Stimulated activated CD8-positive, alpha-beta memory T cell treated with anti-CD3 and anti-CD28 coated beads, Interleukin-7, amount 100 ng/mL, for 4 hours (primary cell): ENCODE measurements at places on chromosomes 12 and 14.
A peak's percentile ranks its signal among the peaks of the same experiment; 100 is the strongest.

DNA sequence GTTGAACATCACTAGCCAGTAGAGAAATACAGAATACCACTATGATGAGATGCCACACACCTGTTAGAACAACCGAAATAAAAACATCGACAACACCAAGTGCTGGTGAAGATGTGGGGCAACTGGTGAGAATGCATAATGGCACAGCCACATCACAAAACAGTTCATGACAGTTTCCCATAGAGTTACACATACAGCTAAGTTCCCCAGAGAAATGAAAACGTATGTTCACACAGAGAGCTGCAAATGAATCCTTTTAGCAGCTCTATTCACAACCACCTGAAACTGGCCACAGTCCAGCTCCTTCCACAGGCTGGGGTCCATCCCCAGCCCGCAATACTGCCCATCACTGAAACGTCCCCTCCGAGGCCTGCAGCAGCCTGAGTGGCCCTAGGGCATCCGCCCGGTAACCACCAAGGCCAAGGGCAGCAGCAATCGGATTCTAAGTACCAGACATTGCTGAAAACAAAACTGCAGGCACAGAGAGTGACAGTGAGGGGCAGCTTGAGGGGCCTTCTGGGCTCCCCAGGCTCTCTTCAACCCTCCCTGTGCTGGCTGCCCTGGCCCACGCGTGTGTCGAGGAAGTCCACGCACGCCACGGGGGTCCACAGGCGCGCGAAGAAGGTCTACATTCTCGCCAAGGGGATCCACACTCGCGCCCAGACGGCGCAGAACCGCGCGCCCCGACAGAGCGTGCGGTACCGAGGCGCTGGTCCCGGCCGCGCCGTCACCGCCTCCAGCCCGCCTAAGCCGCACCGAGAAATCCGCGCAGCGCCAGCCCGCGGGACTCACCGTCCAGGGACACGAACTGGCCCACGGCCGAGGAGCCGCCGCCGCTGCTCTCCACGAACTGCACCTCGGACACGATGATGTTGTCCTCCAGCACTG is 903 bp downstream of the BRF1 start:
- DNase-seq, result no peak

- DNase-seq, result no peak
Observed at GRCh38 chr12:90235642-90236041, 527.0 kb upstream of the ATP2B1 start.

DNA sequence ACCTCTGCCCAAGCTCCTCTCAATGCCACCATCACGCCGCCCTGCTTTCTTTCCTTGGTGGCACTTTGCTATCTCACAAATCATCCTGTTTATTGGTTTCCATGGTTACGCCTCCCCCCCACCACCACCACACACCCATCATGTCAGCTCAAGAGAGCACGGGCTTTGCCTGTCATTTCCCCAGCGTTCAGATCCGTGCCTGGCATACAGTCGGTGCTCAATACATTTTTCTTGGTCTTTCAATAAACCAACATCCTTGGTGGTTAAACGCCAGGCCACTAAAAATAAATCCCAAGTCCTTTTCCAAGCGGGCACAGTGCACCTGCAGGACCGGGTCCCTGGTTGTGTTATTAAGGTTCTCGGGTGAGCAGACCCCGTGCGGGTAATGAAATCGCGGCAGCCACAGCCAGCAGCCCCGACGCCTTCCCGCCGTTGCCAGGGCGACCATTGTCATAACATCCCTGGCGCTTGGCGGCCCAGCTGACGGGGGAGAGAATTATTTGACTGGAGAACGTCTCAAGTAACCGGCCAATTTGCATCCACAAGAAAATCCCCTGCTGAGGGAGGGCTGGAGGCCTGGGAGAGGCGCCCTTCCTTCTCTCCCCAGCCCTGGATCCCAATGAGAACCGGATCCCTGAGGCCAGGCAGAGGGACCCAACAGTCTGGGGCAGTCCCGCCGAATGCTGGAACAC is 92.9 kb downstream of the KSR2 start:
- DNase-seq, result no peak

DNA sequence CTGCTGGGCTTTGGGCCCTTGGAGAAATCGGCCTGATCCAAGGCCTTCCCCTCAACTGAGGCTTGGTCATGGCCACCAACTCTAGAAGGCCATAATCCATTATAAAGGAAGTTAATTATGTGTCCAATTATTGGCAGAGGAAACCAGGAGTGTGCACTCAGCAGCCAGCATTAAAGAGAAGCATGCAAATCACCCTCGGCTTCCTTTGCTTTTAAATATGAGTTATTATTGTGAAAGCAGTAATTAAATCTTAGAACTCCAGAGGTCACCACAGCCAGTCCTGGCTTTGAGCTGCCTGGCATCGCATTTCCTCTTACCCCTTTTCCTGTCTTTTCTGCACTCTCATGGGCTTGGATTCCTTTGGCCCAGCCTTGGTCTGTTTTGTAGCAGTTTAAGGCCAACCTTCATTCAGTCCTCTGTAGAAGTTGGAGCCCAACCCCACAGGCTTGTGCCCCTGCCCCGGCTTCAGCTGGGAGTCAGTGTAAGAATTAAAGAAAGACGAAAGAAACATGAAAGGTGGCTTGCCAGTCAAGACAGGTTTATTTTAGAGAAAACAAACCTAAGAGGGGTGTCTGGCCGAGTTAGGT is 14.7 kb upstream of the KRT86 start:
- no peak for DNase-seq

GRCh38 chr12:57127726-57128518 is at the start of gene LRP1:
LRP1 (plus strand) TSS chr12:57128483; CDS start chr12:57128965, 482 bp downstream.
- peak; percentile 71 for DNase-seq

- peak; percentile 6 for DNase-seq
Observed at GRCh38 chr14:22112004-22112403, 438.4 kb upstream of the OR4E1 start.

DNA sequence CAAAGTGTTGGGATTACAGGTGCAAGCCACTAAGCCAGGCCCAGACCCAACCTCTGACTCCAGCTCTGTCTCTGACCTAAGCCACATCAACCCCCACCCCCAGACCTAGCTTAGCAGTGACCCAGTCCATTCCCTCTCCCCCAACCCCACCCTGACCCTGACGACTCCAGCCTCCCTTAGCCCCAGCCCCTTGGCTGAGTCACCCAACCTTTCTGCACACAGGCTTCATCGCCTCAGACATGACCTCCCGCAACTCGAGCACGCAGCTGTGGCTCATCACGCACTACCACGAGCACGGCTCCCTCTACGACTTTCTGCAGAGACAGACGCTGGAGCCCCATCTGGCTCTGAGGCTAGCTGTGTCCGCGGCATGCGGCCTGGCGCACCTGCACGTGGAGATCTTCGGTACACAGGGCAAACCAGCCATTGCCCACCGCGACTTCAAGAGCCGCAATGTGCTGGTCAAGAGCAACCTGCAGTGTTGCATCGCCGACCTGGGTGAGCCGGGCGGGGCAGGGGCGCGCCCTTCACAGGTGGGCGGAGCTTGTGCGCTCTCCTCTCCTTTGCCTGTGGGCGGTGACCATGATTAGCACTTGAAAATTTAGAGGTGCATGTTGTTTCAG is 7.8 kb downstream of the ACVRL1 start:
- no peak for DNase-seq

DNA sequence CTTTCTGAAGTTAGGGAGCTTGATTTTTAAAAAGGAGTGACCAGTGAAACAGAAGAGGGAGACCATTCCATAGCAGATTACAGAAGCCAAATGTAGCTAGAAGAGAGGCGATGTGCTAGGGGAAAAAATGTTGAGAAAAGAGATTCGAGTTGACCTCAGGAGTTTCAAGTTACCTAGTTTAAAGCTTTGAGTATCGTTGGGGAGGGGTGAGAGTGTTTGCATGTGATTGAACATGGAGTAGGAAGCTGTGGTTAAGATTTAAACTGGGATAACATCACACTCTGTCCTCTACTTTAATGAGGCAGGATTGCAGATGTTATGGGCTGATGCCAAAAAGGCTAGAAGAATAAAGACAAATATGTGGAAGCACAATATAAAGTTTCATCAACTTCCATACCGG is 3.7 kb downstream of the LETMD1 start:
- no peak for DNase-seq

GRCh38 chr12:57697076-57697475 is 3.1 kb downstream of the OS9 start:
- no peak for DNase-seq

- DNase-seq, result no peak
Observed at GRCh38 chr12:124380796-124381455, 86.0 kb downstream of the RFLNA start.

GRCh38 chr14:55530464-55530863 is 49.5 kb upstream of the KTN1 start:
- no peak for DNase-seq

DNA sequence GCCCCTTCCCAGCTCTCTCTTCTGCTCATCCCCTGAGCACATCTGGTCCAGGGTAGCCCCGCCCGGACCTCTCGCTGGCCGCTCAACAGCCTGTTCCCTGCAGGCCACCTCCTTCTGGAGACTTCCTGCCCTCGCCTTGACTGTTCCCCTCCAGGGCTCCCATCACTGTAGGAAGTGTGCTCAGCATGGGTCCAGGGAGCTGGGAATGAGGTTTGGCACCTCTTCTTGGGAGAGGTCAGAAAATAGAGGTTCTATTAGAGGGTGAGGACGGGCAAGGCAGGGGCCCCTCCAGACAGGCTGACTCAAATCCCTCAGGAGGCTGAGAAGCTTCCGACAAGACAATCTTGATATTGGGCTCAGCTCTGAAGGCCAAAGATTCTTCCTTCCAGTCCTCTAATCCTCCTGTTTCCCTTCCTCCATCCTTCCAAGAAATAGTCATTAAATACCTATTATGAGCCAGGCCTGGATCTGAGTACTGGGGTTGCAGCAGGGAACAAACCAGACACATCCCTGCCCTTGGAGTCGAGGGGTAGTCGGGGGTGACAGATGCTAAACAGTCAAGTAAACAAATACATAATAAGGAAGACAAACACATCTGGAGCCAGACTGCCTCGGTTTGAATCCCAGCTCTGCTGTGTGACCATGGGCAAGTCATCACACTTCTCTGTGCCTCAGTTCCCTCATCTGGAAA is 30.6 kb downstream of the CMKLR1 start:
- no peak for DNase-seq

DNA sequence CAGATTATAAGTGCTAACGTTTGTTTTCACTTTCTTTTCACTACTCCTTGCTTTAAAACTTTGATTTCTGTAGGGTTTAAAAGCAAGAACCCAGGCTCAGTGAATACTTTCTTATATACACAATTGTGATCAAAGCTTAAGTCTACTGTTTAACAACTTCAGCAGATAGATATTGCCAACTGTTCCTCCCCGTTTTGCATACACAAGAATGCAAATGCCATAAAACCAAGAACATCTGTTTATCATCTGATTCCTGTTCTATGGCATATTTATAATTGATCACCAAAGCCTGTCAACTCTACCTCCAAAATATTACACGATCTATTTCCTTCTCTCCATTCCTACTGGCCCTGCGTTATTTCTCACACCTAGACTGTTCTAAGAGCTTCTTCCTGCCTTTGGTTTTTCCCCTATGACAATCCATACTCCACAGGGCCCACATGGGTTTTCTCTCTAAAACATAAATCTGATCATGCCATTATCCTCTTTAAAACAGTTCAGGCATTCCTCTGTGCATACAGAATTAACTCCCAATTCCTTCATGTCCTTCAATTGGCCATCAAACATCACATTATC is 15.9 kb downstream of the MED13L start:
- no peak for DNase-seq
